ENCODE measurements at places on chromosomes 6 and 20.

- DNase-seq = no peak
These were observed 368.9 kb downstream of the UTRN start for GRCh38 chr6:144653885-144654505.

GRCh38 chr20:57465486-57465885, 59.5 kb downstream of the CTCFL start:
- DNase-seq = no peak

DNA sequence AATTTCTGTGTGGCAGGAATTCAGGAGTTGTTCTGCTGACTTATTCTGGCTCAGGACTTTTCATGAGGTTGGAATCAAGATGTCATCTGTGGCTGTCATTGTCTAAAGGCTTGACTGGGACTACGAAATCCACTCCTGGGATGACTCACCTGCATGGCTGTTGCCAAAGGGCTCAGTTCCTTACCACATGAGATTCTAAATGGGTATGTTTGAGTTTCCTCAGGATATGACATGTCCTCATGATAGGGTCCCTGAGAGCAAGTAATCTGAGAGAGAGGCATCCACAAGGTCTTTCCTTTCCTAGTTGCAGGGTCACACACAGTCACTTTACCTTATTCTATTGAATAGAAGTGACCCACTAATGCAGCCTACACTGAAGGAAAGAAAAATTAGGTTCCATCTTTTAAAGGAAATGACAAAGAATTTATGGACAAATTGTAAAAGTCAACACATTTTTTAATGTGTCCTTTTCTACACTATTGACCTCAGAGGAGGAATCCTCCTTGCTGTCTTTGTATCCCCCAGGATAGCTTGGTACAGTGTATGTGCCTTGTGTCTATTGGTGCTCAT, 1025.0 kb upstream of the GJE1 start:
- DNase-seq = no peak

DNA sequence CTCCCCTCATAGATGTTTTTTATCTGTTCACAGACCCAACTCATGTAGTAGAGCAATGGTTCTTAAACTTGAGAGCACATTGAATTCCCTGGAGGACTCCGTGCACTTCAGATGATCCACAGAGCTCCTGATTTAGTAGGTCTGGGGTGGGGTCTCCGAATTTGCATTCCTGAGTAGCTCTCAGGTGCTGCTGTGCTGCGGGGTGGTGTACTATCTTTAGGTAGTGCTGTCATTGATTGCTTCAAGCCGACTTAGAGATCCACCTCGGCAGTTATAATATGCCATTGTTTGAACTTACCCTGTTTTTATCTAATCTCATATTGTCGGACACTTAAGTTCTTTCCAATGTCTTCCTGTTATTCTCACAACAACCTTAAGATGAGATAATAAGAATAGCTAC, 45.0 kb downstream of the BMP2 start:
- no peak for DNase-seq

DNA sequence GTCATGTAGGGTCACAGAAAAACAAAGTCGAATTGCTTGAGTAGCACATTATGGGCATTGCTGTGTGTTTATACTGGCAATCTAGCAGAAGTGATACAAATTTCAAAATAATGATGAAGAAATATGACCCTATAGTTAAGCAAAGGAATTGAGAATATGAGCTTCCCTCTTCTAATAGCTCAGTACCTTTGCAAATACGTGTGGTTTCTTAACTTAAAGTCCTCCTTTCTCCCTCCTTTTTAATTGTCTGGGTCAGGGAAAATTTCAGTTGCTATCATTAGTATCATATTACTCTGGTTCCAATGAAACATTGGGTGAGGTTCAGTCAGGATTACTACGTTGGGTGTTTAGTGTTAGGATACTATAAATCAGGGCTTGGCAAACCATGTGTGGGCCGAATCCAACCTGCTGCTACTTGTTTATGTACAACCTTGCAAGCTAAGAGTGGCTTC, 166.8 kb upstream of the CARMIL1 start:
- no peak for DNase-seq

- DNase-seq = no peak
These were observed 62.3 kb upstream of the SLCO4A1 start for GRCh38 chr20:62580052-62580451.

DNA sequence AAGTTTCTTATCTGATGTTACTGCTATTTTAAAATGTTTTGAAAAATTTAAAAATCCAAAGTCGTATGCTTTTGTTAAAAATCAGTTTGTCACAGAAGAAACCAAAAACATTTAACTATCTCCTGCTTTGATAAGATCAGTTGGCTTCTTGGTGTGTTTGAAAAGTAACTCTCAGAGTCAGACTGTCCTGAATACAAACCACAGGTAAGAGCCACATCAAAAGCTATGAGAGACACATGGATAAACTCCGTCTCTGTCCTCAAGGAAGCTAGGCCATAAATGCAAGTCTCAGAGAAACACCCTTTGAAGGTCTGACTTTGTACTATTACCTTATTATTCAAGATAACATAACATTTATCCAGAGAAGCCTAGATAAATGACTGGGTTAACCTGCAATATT, 7.7 kb downstream of the HBS1L start:
- DNase-seq = no peak

DNA sequence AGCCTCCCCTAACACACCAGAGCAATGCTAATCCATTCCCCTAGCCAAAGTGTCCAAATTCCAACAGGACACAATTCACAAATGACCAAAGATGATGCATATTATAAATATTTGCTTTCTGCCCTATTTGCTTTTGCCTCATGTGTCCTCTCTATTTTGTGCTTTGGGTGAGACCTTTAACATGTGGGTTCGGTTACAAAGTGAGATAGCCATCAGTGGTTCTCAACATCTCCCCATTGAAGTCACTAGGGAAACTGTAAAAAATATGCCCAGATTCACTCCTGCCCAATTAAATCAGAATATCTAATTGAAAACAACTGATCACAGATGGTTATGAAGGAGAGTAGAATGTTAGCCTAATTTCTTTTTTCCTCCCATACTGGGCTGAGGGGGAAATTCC, 159.2 kb downstream of the MTFR2 start:
- no peak for DNase-seq

- DNase-seq = no peak
These were observed 93.5 kb upstream of the KCNK16 start for GRCh38 chr6:39416026-39416425.

DNA sequence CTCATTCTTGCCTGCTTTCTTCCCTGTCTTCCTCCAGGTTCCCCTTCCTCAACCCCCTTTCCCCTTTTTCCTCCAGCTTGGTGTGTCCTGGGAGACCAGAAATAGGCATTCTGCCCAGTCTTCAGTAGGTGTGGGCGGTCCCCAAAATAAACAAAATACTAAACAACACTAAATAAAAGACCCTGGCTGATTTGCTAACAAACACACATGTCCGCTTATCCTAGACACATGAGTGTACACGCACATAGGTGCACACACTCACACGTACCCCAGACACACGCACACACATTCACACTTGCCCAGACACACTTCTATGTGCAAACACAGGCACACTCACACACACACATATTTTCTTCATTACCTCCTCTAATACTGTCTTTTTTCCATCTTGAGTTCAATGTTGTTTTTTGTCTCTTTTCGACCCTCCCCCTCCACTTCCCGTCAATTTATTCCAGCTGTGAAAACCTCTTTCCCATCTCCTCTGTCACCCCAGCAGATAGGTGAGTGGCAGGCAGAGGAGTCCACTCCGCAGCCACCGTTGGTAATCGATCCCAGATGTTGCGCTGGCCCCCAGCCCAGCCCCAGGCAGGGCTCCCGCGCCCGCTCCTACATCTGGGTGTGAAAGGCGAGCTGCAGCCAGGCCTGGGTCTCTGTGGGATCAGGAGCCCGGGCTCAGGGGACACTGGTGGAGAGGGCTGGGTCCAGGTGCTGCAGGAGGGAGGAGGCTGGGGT, 56.9 kb upstream of the FOXP4 start:
- DNase-seq = no peak

DNA sequence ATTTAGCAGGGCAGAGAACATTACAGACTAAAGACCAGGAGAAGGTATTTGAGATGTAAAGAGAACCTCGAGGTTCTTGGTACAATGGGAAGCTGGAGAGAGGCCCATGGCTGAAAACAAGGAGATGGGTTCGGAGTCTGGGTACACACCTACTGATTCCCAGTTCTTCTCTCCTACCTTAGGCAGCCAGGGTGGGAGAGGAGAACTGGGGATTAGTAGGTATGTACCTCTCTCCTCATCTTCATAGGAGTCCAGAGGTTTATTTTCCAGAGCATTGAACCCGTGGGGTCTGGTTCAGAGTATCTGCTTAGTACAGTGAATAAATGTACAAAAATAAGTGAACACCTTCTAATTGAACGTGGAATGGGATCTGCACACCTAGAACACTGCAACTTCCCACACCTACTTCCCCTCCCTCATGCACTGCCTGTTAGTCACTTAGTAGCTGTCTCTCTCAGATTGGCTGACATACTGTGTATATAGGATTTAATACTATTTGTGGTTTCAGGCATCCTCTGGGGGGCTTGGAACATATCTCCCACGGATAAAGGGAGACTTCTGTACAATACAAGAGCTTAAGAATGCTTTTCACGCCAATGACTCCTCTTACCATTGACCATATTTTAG, 23.5 kb upstream of the NUP153 start:
- DNase-seq = no peak

- no peak for DNase-seq
These were observed 3.5 kb downstream of the GNMT start for GRCh38 chr6:42963855-42964605.

DNA sequence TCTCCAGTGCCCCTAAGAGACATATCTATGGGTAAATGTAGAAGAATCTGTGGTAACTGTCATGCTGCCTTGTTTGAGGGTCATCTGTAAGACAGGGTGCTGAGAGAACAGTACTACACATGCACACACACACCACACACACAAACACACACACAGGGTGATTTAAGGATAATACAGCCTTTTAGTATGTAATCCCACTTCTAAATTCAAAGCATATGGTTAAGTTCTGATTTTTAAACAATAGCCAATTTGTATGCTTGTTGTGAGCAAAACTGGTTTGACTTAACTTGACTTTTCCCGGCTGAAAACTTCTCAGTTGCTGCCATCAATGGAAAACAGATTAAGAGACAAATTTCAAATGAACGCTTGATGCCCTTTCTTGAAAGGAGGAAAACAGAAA, 241.8 kb downstream of the ADGRG6 start:
- no peak for DNase-seq

DNA sequence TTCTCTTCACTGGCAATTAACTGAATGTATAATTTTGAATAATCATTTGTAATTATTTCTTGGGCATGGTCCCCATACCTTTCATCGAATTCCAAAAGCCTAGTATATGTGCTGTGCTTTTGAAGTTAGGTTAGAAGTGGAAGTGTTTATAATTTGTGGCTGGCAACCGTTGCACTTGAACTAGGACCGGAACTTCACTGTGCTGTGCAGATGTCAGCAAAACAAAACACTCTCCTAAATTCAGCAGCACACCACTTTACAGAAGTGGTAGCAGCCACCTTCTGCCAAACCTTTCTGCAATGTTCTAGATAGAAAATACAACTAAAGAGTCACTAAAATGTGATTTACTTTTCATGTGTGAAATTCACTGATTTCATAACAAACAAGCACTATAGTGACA, 111.9 kb downstream of the FAM83B start:
- no peak for DNase-seq

DNA sequence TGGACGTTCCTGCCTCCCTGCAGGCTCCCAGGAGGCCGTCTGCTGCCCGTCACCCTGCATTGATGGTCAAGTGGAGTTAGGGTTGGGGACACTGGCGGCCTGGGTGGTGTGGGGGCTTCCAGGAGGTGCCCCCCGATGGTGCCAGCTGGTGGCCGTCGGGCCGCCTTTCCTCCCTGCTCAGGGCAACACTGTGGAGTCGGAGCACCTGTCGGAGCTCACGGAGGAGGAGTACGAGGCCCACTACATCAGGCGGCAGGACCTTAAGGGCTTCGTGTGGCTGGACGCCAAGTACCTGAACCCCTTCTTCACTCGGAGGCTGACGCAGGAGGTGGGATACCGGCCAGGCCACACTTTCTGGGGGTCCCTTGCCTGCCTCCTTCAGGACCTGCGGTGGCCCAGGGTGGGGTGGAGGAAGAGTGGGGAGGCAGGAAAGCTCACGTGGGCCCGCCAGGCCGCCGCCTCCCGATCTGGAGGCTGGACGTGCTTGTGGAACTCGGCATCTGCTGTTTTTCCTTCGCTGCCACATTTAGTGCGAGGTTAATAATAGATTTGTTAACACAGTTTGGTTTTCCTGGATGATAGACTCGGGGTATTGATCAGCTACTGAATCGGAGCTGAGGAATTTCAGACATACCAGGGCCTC, 28.6 kb downstream of the SPATA2 start:
- DNase-seq = no peak

GRCh38 chr6:79040083-79040482, 38.0 kb downstream of the PHIP start:
- DNase-seq = no peak

- DNase-seq = no peak
These were observed 107.4 kb downstream of the RPP40 start for GRCh38 chr6:4896401-4896800.

DNA sequence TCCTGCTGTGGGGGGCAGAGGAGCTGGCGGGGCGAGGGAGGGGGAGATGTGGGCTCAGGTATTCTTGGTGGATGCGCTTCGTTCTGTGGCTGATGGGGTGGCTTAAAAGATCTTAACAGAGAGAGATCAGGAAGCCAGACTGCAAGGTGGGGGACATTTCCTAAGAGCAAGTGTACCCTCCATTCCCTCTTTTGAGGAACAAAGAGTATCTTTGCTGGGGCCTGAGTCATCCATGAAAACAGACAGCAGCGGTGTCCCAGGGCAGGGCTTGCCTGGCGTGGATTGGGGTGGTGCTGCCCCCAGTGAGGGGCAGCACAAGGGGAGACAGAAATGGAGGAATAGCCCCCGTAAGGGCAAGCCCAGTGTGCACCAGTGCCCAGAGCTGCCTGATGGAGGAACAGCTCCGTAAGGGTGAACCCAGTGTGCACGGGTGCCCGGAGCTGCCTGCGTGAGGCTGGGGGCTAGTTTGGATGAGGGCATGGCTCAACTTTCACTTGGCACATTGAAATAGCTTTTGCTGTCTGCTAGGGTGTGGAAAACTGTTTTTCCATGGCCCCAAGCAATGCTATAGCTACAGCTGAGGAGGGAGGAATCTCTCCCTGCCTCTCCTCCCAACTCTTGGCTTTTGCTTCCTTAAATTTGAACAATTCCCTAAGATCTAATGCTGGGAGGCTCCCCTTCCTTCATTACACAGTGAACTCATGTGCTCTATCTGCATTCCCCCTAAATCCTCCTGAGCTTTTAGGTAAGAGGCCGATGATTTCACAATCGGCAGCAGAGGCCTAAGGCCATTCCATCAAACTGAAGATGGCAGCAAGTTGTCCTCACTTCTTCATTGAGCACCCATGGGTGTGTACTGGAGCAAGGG, 12.9 kb downstream of the MAPK13 start:
- no peak for DNase-seq

- DNase-seq = no peak
These were observed 15.2 kb downstream of the EIF2S2 start for GRCh38 chr20:34096699-34097444.

- no peak for DNase-seq
These were observed 807.4 kb upstream of the CITED2 start for GRCh38 chr6:140181876-140182275.

Measured in stimulated activated CD4-positive, alpha-beta T cell treated with anti-CD3 and anti-CD28 coated beads, TNF-alpha, amount 100 ng/mL, for 48 hours (primary cell).